Activated CD8-positive, alpha-beta memory T cell treated with anti-CD3 and anti-CD28 coated beads, Interleukin-2, amount 50 U/mL, for 48 hours (primary cell): ENCODE measurements at places on chromosomes 6 and 20.

- DNase-seq: no peak
Measured at GRCh38 chr20:46897328-46897880, 2.8 kb downstream of the EYA2 start.

DNA sequence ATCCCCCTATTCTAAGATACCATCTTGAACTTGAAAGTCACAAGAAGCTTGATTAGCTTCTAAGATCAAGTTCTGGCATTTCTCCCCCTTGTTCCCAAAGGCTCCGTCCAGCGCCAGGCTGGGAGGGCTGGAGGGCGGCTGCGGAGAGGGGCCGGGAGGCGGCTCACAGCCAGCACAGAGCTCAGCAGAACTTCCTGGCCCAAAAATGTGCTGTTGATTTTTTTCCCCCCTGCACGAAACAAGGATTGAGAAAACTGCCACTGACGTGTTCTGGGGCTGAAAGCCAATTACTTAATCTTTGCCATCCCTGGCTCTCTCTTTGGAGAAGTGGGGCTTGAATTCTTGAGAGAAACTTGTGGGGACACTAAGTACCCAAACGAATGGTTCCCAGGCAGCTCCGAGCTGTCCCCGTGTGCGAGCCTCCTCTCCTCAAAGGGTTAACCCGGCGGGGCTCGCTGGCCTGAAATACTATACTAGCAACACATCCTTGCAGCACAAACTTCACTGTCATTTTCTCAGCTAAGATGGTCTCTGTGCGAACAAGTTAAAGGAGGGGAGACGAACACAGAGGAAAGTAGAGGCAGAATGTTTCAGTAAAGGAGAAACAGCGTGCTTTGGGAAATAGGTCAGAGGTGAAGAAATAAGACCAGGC, 452 bp downstream of the TRAF3IP2 start:
- DNase-seq: peak; percentile 63

DNA sequence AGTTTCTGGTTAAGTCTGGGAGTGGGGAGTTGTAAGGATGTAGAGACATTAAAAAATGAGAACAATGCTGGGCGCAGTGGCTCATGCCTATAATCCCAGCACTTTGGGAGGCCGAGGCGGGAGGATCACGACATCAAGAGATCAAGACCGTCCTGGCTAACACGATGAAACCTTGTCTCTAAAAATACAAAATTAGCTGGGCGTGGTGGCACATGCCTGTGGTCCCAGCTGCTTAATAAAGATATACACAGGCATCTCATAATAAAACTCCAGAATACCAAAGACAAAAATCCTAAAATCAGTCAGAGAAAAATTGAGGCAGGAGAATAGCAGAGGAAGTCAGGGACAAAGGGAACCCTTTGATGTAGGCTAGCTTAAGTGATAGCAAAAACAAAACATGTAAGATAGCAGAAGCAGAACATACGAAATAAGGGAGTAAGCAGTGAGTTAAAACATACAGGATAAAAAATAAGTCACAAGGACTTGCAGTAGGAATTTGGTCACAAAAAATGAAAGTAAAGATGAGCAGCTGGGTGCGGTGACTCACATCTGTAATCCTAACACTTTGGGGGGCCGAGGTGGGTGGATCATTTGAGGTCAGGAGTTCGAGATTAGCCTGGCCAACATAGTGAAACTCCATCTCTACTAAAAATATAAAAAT, 23.6 kb downstream of the DDX43 start:
- DNase-seq: no peak

- no peak for DNase-seq
Measured at GRCh38 chr6:47651505-47651944, 46.9 kb upstream of the ADGRF4 start.

DNA sequence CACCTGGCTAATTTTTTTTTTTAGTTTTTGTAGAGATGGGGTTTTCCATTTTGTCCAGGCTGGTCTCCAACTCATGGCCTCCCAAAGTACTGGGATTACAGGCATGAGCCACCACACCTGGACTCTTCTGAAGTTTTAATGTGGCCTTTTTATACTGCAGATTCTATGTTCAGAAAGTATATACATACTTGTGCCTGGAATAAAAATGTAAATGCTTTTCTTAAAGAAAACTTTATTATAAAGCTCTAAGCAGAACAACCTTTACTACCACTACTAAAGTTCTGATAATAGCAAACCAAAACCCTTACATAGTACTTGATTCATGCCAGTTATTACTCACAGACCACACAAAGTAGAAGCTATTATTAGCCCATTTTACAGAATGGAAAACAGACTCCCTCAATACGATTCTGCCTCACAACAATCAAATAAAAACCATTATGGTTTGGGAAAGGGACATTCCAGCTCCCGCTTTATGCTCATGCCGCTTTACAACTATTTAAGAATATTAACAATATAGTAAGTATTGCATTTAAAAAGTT, 5.3 kb downstream of the PHIP start:
- no peak for DNase-seq

- DNase-seq: no peak
Measured at GRCh38 chr6:140393665-140394540, 1019.5 kb upstream of the CITED2 start.

DNA sequence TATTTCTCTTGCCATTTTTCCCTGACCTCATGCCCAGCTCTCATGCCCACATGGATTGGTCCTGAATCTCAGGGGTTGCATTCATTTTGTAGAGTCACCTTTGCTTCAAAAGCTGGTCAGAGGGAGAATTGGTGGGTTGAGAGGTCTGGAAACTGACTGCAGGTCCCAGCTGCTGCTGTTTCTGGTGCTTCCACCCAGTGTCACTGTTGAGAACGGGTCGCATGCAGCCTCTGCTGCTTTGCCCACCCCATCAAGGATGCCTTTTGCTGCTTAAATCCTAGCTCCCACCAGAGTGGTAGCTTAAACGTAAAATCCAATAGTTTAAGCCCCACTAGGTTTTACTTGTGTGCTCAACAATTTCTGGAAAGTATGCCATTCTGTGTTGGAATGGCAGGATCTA, 211.4 kb upstream of the TSHZ2 start:
- DNase-seq: no peak

DNA sequence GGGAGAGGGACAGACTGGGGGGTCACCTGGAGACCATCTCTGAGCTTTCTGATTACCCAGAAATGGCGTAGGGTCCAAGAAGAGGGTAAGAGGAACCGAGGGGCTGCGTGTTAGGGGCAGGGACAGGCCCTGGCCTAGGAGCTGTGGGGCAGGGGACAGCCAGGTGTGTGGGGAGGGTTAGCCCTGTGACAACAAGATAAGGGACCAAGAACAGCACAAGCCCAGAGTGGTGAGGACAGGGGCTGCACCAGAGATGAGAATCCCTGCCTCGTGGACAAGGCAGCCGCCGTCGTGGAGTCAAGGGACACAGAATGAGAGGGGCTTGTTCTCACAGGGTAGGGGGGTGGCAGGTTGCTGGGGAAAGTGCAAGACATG, 449 bp upstream of the AVP start:
- DNase-seq: no peak

DNA sequence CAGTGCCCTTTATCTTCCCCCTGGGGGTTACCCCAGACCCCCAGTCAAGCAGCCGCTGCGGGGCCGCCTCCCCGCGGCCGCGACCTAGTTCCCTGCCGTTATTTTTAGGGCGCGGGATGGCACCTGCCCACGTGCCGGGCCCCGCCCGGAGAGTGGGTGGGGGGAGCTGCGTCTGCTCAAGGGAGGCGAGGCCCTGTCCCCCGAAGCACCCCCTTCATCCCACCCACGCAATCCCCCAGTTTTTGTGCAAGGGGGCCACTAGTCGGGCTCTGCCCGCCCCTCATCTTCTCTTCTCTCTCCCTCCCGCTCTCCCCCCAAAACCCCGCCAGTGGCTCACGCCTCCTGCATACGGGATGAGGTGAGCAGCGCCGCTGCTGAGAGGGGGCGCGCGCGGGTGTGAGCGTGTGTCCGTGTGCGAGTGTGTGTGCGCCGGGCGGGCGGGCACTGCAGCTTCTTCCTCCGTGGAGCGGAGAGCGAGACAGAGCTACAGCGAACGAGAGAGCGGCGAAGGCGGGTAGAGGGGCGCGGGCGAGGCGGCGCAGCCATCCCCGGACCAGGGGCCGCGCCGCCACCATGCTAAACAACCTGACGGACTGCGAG, at the start of gene SLC12A5:
SLC12A5 (plus strand) TSS at position 444 of the 600 bp plus-strand sequence; CDS start at position 574, 130 bp downstream.
- no peak for DNase-seq

GRCh38 chr20:3748073-3748472, 15.6 kb downstream of the HSPA12B start:
- no peak for DNase-seq

DNA sequence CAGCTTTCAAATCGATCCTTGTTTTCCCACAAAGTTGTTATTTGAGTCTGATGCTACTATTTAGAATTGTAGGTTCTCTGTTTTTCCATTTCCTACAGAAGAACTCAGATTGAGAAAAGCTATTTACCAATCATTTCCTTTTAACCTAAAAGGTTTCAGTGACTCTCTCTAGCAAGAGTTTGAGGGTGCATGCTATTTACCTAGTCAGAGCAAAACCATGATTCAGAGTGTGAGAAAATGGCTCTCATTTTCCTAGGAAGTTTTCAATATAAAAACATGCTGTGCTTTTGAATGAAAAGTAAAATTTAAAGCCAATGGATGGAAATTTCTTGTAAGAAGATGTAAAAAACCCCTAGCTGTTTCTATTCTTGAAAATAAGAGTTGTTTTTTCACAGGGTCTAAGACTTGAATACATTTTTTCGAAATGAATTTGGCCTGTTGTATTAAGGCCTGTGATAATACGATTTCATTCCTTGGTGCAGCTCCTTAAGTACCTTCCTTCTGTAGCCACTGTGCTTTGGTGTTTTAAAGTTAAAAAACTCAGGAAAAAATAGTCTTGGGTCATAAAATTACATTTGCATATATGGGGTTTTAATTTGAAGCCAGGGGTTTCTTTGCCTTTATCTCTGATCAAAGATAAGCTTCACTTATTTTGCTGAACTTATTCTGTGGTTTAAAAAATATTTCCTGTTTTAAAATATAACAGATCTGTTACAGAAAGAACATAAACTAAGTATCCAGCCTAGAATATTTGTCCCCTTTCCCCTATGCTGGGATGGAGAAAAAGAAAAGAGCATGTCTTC, 18.0 kb upstream of the RSPH3 start:
- DNase-seq: no peak

GRCh38 chr6:125867483-125867942, 76.8 kb downstream of the NCOA7 start:
- no peak for DNase-seq

- DNase-seq: no peak
Measured at GRCh38 chr20:9139106-9139833, 70.4 kb downstream of the PLCB4 start.

DNA sequence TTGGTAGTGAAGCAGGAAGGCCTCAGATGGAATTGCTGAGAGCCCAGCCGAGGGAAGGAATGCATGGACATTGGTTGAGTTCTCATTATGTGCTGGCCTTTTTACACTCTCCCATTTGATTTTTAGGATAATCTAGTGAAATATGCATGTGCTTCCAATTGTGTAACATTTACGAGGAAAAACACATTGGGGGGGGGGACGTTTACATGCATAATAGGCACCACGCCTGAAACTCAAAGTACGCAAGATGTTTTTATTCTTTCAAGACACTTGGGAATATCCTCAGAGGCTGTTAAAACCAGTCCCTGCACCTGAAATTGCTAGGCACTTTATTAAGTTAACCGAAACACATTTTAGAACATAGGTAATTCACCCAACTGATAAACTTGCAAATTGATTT, 118.5 kb upstream of the CDH4 start:
- no peak for DNase-seq

DNA sequence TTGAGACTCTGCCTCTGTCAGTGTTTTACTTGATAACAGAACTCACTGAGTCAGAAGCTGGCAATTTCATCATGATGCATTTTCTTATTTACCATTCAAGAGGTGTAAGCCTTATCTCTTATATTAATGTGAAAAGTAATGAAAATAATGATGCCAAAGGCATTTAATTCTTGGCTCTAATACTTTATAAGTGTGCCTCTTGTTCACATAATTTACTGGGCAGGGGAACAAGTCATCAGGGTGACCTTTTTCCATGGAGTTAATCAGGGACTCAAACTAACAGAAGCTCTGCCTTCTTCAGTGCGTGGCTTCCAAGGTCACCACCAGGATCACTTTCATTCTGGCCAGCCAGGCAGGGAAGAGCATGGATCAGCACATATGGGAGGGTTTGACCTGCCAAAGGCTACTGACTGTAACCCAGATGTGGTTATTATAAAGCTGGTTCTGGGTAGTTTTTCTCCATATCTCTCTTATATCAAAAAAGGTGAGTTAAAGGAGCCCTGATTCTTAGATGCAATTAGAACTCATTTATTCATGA, 5.2 kb upstream of the PLCB1 start:
- no peak for DNase-seq

- DNase-seq: no peak
Measured at GRCh38 chr6:3847521-3847920, 1.7 kb upstream of the FAM50B start.
